Left ventricle myocardium superior (tissue), 1 donor: ENCODE measurements at places on chromosomes 7 and 10. TPM values are rescaled to one million over a fixed set of nuclear protein-coding genes. Genes with fewer than 3 reads are reported as not detected.

DNAH11 gene
- 0.12 TPM for total RNA-seq

- DNase-seq: no peak
These were observed 96.1 kb downstream of the ARL4A start for GRCh38 chr7:12783421-12784095.

- no peak for DNase-seq
These were observed 200.3 kb downstream of the BICC1 start for GRCh38 chr10:58712982-58713381.

DNA sequence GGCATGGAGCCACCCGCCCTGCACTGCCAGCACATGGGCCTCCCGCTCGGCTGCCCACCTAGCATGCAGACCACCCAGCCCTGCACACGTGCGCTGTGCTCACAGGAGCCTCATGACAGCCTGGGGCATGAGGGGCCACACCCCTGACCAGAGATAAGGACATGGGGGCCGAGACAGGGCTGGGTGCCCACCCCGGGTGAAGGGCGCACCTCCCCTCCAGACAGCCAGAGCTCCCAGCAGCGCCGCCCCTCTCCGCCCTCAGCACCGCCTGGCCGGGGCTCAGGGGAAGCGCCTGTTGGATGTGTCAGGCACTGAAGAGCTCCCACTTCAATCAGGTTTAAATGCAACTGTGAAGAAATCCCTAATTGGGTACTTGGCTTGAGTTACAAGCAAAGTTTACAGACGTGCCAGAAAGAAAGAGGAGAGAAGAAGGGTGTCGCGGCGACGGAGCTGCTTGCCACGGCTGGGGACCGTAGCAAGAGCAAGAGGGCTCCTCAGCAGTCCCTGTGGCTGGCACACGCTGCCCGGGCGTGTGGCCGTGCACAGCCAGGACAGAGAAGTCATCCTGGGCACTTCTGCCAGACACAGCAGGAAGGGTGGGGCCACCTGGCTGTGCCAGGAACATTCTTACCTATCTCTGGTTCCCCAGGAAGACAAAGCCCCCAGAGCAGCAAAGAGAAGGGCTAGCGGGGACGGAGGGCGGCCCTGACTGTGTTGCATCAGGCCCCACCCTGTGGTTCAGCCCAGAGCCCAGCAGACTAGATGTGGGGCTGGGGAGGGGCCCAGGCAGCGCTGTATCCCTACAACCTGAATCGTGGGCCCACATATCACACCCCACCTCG lies 247.4 kb downstream of the ELFN1 start:
- DNase-seq: peak; percentile 31

- DNase-seq: no peak
These were observed 25.1 kb upstream of the VPS41 start for GRCh38 chr7:38934051-38934450.

DNA sequence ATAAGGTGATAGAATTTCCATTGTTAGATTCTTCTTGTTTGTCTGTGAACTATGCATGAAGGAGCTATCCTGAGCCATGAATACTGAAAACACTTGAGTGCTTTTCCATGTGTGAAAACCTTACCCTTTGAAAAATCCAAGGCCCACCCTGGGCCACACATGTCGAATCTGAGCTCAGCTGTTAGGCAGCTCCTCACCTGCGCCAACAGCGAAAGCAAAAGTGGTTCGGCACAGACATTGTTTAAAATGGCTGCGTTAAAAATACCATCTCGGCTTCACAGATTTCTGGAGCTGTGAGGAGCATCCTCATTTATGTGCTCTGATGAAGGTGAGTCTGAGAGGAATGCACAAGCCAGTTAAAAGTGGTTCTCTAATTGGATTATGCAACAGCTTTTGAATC lies 137.7 kb downstream of the NEUROD6 start:
- DNase-seq: no peak

DYDC2 gene
- total RNA-seq: not detected

FEZF1 gene
- total RNA-seq: not detected

- DNase-seq: no peak
These were observed 32.8 kb upstream of the ZNF365 start for GRCh38 chr10:62341419-62341818.

KIAA1217 gene
- total RNA-seq: 46.6 TPM

DNA sequence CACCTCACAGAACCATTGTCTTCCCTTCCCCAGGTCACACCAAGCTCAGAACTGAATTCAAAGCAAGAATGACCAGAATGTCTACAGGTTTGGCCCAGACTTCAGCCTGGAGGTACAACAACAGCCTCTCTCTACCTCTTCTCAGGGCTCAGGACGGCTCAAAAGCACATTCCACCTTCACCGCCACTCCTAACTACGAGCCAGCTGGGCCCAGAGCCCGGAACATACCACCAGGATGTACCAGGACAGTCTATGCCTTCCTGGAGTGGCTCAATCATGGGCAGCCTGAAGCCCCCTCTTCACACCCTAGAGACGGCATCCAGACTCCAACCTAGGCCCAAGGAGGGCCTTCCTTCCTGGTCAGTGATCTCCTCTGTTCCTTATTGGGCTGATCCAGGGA lies 41.6 kb downstream of the ANXA8 start:
- DNase-seq: no peak

- no peak for DNase-seq
These were observed 17.7 kb downstream of the SEPTIN7 start for GRCh38 chr7:35818513-35818912.

GRCh38 chr7:103966593-103967277 lies 22.7 kb downstream of the RELN start:
- no peak for DNase-seq

DNA sequence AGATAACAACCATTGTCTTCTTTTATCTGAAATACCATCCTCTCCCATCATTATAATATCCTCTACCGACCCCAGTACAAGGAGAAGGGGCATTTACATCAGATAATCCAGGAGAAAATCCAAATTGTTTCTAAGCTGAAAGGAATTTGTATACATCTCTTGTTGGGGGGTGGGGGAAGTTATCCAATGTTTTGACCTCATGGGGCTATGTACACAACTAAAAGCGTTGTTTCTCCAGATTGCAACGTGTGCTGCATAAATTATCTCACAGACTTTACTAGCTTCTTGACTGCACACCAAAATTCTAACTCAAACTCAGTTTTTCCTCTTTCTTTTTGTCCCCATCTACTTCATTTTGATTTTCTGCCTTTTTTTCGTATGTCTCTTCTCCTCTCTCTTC lies 156.7 kb downstream of the TWIST1 start:
- DNase-seq: no peak

SPAM1 gene
- total RNA-seq: not detected

- no peak for DNase-seq
These were observed 157.6 kb upstream of the SEMA3E start for GRCh38 chr7:83806538-83806937.

SLC13A4 gene
- total RNA-seq: 0.15 TPM

CAMK2B gene
- total RNA-seq: 98.4 TPM

SEC31B gene
- 8.5 TPM for total RNA-seq

DNA sequence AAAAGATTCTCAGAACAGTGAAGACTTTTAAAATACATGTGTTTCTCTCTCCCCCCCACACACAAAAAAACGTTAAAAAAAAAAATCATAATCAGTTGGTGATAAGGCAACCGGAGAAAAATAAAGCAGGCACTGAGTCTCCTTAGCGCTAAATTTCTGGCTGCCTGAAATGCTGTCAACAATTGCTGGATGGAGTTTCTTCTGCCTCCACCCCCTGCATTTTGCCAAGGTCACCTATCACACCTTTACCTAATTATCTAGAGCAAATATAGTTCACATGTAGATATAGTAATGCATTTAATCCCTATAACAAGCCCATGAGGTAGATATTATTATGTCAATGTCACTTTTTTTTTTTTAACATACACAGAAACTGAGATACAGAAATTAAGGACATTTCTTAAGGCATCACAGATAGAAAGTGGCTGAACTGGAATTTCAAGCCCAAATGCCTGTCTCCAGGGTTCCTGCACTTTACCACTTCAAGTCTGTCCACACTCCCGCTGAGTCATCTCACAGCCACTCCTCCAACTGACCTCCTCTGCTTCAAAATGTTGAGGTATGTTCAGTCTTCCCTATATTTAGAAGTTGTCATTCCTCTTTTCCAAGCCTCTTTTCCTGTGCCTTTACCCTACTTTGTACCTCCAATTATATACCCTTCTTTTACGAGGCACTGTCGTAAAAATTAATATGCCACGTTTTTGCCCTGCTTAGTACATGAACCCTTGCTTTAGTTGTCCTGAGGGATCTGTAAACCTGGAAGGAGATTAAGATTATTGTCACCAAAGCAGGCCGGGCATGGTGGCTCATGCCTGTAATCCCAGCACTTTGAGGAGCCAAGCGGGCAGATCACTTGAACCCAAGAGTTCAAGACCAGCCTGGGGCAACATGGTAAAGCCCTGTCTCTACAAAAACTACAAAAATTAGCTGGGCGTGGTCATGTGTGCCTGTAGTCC lies 72.8 kb upstream of the MPP7 start:
- DNase-seq: no peak

MGAM2 gene
- total RNA-seq: 0.07 TPM

DNA sequence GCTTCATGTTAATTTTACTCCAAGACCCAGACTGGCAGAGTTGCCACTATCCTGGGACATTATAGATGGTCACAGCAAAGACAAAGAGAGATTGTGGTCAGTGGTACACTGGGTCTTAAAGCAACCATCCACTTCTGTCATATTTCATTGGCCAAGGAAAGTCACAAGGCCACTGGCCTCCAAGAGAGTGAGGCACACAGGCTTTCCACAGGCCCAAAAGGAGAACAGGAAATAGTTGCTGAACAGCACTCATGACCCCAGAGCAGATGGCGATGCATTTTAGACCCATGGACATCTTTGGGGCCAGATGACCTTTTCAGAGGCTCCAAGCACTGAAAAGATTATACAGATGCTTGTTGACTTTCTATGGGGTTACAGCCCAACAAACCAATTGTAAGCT lies 97.4 kb downstream of the ARID5B start:
- no peak for DNase-seq

AKR1D1 gene
- total RNA-seq: not detected

NPC1L1 gene
- total RNA-seq: not detected

GRCh38 chr10:42941295-42941644 lies 135.6 kb upstream of the RET start:
- DNase-seq: no peak

ELFN1 gene
- 12.0 TPM for total RNA-seq

- DNase-seq: no peak
These were observed 28.5 kb upstream of the SH2B2 start for GRCh38 chr7:102258073-102258748.

- no peak for DNase-seq
These were observed 88.0 kb downstream of the TMEM178B start for GRCh38 chr7:141161550-141162535.

- DNase-seq: no peak
These were observed 87.4 kb downstream of the CCDC3 start for GRCh38 chr10:12914111-12914510.

DNA sequence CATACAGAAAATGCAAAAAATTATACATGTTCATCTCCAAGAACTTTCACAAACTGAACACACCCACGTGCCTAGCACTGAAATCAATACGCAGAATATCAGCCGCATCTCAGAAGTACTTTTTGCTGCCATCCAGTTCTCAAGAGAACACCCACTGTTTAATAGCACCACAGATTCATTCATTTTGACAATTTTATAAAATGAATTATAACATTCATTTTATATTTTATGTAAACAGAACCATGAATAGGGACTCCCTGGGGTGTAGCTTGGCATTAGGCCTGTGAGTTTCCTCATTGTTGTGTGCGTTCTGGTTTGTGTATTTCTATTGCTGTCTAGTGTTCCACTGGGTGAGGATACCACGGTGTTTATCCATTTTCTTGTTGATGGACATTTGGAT lies 77.3 kb upstream of the PIP4K2A start:
- no peak for DNase-seq

CLDN3 gene
- not detected for total RNA-seq

- peak; percentile 70 for DNase-seq
These were observed 11.3 kb upstream of the KAZALD1 start for GRCh38 chr10:101050208-101051069.
